ENCODE measurements at places on chromosomes 12 and 14.

GRCh38 chr14:64891839-64892375 lies 12.2 kb upstream of the SPTB start:
- peak; percentile 67 for DNase-seq

DNA sequence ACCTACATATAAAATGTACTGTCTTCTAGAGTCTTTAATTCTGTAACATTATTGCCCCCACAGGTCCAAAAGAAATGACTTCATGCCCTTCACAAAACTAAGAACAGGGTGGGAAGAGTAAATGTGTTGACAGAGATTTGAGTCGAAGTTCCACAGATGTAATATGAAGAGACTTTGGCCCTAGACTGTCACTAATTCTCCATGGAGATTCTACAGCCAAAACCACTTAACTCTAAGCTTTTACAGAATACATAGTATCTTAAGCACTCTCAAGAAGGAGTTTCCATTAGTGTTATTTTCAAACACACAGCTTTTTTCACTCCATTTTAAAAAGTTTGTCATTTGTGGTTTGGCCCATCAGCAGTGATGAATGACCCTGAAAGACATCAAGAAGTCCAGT lies 56.3 kb downstream of the ABCC9 start:
- no peak for DNase-seq

GRCh38 chr14:67618617-67619063 lies 1.1 kb upstream of the ARG2 start:
- DNase-seq, result peak; percentile 90

DNA sequence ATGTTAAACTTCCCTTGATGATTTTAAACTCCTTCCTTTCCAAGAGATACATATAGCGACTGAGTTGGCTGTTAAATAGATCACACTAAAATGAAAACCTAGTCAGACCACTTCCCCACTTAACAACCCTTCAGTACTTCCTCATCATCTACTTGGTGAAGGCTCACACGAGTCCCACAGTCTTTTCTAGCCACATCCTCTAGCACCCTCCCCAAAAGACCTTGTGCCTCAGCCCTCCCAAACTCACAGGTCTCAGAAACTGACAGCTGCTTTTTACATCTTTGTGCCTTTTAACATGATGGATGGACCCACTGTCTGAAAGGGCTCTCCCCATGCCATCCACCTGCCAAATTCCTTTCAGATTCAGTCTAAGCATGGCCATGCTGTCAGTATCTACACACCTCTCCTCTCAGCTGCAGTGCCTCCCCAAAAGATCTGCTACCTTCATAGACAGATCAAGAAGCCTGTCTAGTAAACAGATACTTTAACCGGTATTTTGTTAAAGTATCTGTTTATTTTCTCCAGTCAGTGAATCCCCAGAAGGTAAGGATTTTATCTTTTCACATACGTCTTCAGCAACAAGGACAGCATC lies 65.1 kb upstream of the GPHB5 start:
- DNase-seq, result peak; percentile 56

DNA sequence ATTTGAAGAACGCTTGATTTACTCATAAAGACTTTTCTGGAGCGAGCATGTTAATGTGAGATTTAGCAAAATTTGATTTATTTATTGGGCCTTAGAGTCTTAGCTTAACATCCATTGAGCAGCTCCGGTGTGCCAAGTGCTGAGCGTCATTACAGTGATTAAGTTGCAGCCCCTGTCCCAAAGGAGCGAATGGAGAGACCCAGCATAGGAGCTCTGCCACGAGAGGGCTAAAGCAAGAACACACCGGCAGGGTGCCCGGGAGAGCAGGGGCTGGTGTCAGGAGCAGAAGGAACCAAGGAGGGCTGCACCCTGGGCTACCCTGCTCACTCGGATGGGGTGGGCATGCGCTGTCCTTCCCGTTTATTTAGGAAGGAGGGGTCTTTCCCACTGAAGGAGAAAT lies 50.6 kb downstream of the PPP2R5C start:
- DNase-seq, result no peak

DNA sequence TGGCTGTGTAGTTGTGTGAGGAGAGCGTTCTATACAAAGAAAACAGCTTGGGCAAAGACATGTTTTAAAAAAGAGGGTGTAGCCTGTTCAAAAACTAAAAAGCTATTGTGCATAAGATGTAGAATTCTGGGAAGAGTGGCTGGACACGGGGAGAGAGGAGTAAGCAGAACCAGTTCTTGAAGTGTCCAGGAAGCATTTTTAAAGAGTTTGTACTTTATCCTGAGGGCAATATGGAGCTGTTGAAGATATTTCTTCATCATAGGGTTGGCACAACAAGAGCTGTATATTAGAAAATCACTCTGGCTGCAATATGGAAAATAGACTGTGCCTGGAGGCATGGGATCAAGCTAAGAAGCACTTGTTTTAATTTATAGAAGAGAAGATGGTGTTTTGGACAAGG lies 458.9 kb upstream of the LMO3 start:
- no peak for DNase-seq

- DNase-seq, result no peak
These were observed 163.3 kb upstream of the LHX5 start for GRCh38 chr12:113634982-113635381.

DNA sequence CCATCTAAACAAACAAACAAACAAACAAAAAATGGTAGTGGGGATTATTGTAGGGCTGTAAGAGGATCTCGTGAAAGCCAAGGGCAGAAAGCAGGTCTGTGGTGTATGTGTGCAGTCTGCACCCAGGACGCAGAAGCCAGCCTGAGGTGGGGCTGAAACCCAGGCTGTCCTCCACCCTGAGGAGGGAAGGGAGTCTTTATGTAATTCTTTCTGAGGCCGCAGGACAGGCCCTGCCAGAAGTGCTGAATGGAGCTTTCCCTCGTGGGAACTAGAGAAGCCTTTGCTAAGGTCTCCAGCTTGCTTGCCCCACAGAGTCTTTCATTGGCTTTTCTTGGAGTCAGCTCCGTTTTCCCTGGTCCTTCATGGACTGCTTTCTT lies 27.7 kb downstream of the SLC17A8 start:
- no peak for DNase-seq

DNA sequence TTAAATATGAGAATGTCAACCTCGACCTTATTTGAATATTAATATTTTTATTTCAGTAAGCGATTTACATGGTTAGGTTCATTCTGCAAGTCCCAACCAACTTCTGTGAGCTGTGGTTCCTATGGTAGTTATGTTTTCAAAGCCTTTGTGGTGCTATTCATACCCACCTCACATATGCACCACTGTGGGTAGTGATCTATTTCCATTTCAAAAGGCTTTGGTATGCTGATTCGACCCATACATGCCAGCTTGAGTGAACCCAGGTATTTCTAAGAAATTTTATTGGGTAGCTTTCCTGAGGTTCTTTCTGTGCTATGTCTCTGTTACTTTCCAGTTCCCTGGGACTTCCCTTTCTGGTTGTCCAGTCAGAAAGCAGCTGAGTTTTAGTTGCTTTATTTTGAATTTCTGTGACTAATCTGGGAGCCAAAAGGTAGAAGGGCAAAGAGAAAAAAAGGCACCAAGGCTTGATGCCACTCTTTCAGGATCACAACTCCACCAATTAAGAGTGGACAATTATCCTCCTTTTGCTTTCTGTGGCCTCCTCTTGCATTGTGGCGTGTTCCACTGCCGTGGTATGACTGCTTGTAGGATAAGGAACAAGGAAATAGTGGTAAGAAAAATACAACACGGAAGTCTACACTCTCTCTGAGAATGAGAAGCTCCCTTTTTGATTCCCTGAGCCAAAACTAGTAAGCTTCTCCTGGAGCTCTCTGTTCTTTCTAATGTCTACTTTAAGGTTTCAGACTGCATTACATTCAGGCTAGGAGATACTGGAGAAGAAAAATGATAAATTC lies 729.1 kb downstream of the NOVA1 start:
- peak; percentile 1 for DNase-seq

- DNase-seq, result no peak
These were observed 231.2 kb upstream of the PLEKHG7 start for GRCh38 chr12:92471551-92471950.

GRCh38 chr14:33098016-33098415 lies 159.3 kb downstream of the NPAS3 start:
- DNase-seq, result no peak

DNA sequence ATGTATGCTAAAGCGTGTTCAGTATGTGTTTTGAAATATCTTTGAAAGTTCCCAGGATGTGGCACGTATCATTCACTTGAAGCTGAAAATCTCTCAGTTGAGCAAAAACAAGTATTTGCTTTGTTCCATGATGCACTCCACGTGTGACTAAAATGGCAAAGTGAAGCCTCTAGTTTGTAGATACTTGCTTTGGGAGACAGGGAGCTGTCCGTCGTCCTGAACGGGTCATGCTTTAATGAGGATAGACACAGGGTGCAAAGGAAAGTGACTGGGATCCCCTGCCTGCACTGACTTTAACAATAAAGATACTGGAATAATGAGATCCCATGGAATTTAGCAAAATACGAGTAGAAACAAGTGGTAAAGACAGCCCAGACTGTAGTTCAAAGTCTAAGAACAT lies 991.4 kb downstream of the NRXN3 start:
- DNase-seq, result peak; percentile 1

DNA sequence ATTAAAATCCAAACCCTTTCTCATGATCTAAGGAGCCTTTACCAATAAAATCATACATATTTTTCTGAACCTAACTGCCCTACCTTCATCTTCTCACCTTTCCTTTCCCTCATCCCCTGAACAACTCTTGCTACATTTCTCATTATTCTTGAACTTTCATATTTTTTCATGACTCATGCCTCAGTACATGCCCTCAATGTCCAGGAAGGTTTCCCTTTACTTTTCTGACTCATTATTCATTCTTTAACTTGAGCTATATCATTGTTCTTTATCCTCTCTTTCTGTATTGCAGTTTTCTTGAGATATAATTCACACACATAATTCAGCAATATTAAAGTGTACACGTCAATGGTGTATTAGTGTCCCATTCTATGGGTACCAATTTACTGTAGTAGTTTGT lies 231.0 kb downstream of the ALG10B start:
- no peak for DNase-seq

- DNase-seq, result no peak
These were observed 46.5 kb downstream of the TEAD4 start for GRCh38 chr12:3005736-3006135.

GRCh38 chr14:34981743-34982420 lies 910 bp upstream of the SRP54 start:
- no peak for DNase-seq

DNA sequence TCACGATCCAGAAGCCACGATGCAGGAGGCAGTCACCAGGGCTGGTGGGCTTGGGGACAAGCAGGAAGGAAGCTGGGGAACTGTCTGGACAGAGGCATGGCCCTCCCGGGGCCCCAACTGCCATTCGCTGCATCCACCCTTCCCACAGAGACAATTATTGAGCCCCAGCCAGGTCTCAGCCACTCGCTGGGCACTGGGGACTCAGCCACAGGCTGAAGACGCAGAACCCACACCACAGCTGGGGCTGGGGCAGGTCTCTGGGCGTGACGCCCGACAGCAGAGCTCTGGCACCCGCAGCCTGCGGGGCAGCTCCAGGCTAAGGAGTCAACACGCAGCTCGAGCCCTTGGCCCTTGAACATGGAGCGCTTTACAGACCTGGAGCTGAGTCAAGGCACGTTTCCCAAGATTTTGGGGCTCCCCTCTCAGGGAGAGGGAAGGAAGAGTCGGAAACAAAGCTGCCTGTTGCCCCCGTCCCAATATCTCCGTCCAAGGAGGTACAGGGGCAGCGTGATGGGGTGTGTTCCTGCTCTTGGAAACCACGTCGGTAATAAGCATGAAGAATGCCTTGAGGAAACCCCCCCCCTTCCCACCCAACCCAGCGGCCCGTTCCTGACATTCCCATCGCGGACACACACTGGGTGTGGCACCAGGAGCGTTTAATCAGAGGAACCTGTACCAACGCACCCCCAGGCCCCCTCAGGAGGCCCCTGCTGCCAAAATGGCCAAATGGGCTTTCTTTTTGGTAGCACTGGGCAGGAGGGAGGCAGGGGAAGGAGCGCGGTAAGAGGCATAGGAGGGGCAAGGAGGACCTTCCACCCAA lies 6.7 kb downstream of the RIMBP2 start:
- no peak for DNase-seq

- no peak for DNase-seq
These were observed 37.0 kb downstream of the NUAK1 start for GRCh38 chr12:106101803-106102202.

DNA sequence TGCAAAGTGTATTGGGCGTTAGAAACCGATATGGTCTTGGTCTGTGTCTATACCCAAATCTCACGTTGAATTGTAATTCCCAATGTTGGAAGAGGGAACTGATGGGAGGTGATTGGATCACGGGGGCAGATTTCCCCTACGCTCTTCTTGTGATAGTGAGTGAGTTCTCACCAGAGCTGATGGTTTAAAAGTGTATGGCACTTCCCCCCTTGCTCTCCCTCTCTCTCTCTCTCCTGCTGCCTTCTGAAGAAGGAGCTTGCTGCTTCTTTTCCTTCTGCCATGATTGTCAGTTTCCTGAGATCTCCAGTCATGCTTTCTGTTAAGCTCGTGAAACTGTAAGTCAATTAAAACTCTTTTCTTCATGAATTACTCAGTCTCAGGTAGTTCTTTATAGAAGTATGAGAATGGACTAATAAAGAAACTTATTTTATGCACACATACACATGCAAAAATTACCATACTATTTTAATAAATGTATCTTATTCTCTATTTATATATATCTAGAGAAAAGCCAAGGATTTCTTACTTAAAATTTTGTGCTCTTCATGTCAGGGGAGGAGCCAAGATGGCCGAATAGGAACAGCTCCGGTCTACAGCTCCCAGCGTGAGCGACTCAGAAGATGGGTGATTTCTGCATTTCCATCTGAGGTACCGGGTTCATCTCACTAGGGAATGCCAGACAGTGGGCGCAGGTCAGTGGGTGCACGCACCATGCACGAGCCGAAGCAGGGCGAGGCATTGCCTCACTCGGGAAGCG lies 1891.0 kb upstream of the FLRT2 start:
- DNase-seq, result no peak

GRCh38 chr12:104163631-104164030 lies 25.6 kb upstream of the NFYB start:
- no peak for DNase-seq
